ENCODE measurements at places on chromosomes 4 and X.

DNA sequence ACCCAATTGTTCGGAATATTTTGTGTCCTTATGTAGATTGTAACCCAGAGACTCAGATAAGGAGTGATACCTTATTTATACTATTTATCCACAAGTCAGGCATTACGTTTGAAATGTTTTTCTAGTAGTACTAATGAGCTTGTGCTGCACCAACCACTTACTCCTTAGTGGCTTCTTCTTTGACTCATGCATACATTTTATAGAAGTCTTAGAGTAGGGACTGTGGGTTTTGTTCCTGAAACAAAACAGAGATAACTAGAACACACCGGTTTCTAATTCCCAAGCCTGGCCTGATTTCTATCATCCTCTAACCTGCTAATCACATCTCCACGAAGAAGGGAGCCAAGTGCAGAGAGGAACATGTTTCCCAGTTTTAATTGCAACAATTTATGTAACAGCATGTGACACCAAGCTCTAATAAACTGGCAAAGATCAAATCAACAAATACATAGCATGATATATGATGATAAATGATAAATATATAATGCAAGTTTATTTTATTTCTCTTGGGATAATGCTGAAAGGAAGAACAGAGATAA is 32.3 kb downstream of the MGARP start:
- DNase-seq, result no peak

DNA sequence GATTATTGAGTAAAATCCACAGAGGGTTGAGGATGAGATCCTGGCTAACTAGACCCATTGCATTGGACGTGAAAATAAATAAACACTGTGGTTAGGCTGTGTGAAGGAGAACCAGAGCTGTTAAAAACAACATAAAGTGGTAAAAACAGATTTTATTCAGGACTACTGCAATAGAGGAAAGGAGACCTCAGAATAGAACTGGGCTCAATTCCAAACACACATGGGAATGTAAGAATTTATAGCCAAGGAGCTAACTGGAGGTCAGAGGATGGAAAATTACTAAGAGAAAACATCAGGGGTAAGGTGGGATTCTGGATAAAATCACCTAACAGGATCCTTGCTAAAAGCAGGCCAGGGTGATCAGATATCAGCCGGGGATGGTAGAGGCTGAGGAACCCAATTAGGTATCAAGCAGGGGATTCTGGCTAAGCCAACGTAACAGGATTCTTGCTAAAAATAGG is 112.4 kb downstream of the RNF150 start:
- no peak for DNase-seq

- DNase-seq, result peak; percentile 38
Measured at GRCh38 chr4:108512615-108513505, 107.5 kb upstream of the RPL34 start.

DNA sequence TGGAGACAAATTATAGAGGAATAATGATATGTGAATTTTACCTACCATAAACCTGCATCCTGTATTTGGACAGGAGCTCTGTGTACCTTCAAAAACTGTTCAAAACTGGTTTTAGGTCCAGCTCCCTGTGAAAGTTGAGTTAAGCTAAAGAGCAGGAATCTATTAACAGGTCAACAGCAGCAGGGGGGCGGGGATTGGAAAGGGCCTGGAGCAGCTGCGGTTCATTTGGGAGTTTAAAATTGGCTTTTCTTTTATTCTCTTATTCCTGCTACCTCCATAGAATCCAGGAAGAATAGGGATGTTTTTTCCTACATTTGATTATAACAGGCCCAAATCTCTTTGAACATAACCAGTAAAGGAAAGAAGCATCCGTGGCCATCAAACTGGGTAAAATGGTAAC is 23.8 kb downstream of the SHROOM3 start:
- no peak for DNase-seq

DNA sequence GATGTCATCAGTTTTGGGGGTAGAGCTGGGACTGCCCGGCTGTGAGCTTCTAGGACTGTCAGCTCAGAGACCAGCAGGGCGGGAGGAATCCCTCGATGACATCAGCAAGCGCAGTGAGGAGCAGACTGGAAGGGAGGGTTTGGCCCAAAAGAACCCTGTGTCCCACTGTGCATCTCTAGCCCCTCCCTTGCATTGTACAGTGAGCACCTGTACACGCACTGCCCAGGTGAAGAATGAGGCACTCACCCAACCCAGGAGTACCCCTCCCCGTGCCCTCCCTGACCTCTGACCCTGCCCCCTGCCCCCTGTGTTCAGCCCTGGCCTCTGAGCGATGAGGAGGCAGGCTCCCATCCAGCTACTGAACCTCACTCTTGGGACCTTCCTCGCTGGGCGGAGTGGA is 92.9 kb downstream of the HMX1 start:
- no peak for DNase-seq

DNA sequence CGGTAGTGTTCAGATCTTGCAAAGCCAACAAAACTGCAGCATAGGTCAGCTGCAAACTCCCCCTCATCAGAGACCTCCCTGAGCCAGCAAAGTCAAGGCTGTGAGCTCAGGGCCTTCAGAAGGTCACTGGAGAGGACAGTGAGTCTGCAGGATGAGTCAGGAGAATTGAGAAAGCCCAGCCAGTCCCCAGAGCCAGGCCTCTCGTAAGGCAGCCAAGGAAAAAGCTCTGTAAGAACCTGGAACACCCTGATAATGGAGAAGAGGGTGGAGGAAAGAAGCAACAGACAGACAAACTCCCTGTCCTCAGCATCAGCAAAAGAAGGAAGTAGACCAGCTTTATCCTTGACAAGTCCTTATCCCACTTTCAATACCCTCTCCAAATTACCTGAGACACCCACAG is 33.0 kb downstream of the GRIA3 start:
- no peak for DNase-seq

DNA sequence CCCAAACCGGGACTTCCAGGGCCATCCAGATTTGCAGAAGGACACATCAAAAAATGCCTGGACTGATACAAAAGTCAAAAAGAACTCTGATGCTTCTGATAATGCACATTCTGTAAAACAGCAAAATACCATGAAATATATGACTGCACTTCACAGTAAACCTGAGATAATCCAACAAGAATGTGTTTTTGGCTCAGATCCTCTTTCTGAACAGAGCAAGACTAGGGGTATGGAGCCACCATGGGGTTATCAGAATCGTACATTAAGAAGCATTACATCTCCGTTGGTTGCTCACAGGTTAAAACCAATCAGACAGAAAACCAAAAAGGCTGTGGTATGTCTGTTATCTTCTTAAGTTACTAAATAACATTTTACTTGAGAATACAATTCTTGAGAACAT is 9.2 kb downstream of the PLK4 start:
- DNase-seq, result no peak

DNA sequence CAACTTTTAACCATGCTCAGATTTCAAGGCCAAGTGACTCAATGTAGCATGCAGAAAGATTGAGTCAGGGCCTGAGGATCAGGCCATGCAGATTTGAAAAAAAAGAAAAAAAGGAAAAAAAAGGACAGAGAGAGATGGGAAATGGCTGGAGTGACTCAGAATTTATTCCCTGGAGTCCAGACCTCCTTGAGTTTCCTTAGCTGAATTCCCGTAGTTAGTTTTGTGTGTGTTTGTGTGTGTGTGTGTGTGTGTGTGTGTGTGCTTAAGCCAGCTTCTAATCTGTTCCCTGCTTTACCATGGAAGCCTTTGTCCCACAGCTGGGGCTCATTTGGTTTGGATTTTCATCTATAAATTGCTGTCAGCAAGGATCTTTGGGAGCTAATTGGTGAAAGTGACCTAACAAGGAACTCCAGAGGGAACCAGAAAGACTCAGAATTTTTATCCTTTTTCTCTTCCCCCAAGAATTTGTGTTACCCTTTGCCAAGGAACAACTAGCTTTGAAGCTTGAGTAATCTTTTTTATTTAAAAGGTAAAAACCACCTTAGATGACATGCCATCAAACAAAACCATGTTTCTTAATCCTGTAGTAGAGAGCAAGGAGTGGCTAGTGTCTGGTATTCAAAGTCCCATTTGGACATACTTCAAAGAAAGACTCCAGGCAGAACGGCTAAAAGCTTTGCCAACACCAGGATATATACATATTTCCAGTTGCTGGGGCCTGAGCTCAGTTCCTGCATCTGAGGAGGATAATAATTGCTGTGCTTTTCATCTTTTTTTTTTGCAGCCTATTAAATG is 109.0 kb upstream of the DDIT4L start:
- DNase-seq, result no peak

GRCh38 chr4:141933978-141934377 is 297.6 kb downstream of the IL15 start:
- DNase-seq, result no peak

GRCh38 chr4:101346351-101347266 is 717 bp downstream of the PPP3CA start:
- peak; percentile 43 for DNase-seq

DNA sequence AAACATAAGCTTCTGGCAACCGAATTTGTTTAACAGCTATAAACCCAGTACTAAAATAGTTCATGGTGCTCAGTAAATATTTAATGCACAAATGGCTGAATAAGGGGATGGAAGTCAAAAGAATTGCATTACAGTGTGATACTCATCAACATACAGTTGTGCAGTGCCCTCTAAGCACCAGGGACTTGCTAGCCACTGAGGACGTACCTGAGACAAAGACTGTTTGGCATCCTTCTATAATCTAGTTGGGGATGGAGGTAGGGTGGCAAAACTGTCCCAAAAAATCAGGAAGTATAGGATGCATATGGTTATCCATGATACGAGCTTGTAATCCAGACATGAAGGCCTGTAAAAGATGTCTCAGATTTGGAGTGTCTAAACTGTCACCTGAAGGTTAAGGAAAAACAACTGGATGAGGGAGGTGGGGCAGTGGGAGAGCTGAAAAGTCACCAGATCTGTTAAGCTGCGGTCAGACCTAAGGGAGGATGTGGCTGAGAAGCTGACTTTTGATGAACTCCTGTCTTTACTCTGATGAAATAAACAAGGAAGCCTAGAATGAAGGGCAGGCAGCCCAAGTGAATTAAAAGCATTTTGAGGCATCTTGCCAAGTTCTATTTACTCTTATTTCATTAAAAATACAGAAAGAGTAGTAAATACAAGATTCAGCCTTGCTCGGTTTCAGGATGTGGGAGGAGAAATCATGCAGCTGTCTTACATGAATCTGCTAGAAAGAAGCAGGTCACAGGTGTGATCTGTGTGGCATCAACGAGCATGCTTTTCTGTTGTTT is 12.0 kb upstream of the CD38 start:
- peak; percentile 66 for DNase-seq

DNA sequence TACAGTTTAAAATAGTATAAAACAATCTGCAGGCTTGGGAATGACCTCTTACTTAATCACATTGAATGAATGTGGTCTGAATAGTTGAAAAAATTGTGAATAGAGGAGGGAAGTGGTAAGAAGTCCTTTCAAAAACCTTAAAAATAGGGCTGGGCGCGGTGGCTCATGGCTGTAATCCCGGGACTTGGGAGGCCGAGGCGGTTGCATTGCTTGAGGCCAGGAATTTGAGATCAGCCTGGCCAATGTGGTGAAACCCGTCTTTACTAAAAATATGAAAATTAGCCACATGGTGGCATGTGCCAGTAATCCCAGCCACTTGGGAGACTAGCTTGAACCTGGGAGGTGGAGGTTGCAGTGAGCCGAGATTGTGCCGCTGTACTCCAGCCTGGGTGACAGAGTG is 36.5 kb downstream of the HERC3 start:
- DNase-seq, result no peak

- DNase-seq, result no peak
Measured at GRCh38 chr4:4791299-4792111, 68.0 kb upstream of the MSX1 start.

DNA sequence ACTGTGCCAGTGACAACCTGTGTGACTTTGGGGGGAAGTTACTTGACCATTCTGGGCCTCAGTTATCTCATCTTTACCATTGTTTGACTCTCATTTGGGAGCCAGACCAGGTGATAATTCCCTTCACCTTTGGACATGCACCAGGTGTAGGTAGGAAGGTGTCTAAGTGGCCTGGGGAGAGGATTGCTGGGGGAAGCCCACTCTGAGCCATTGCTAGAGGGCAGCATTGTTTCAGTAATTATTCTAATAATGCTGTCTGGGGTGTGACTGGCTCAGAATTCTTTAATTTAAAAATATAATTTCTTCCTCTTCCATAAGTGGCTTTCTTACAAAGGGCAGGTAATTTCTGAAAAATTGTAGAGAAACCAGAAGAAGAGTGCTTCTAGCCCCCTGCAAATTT is 104.3 kb downstream of the RTL9 start:
- DNase-seq, result no peak

All from activated CD4-positive, alpha-beta T cell treated with anti-CD3 and anti-CD28 coated beads, Interleukin-10, Interleukin-2, amounts not matched to agents 100 ng/mL and 50 ng/mL, durations not matched to agents 16 hours and 8 hours (primary cell).